ENCODE measurements at places on chromosomes 6 and 20.

DNA sequence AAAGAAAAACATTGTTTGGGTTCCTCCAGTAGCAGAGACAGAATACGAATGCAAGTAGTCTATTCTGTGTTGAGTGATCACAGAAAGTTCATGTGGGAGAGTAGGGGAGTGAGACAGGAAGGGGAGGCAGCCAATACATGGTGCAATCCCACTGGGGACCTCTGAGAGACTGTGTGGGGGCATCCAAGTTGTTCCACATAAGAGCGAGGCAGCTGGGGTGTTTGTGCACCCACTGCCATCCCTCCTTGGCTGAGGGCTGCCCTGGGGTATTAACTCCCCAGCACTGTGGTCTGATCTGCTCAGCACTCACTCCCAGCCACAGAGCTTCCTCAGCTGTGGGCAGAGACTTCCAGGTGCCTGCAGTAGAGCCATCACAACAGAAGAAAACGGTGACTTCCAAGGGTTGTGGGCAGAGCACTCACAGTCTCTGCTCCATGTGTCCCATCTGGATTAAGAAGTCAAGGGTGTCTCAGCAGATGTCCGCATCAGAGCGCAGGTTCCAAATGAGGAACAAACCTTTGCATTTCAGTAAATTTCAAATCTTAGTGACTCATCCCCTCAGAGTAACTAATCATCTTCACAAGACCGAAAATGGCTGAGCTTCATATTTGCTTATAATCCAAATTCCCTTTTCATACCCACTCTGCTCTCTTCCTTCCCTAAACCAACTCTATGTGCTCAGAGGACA, 101.9 kb upstream of the NAA20 start:
- DNase-seq, result no peak

DNA sequence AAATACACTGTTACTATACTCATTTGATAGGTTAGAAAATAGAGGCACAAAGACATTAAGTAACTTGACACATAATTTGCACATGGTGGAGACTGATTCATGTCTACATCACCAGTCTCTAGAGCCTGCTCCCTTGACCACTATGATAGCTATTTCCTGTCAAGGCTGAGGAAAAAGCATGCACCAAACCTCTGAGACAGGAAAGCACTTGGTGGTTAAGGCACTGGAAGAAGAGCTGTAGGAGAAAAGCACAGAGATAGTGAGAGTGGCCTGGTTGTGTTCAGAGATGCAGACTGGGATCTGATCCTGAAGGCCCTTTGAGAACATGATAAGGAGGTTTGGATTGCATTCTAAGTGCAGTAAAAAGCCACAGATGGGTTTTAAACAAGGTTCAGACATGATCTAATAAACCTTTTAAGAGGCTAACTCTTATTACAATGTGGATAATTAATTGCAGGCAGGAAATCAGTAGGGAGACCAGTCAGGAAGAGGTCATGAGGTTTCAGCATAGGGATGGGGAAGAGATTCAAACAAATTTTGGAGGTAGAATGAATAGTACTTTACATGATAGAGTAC, 168.9 kb downstream of the PHF3 start:
- DNase-seq, result no peak

DNA sequence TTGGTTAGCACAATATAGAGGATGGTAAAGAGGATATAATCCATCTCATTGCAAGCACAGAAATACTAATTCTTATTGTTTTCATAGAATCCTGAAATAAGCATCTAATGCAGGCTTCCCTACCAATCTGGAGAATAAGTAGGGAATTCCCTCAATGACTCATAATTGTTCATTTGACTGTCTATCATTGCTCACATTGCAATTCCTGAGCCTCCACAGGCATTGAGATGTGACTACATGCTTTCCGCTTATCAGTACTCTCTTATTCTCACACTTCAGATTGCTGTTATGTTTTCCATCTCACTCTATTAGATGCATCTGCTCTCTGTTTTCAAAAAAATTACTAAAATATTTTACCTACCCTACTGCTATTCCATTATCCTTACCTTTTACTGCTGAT, 216.2 kb upstream of the PRSS16 start:
- DNase-seq, result no peak

DNA sequence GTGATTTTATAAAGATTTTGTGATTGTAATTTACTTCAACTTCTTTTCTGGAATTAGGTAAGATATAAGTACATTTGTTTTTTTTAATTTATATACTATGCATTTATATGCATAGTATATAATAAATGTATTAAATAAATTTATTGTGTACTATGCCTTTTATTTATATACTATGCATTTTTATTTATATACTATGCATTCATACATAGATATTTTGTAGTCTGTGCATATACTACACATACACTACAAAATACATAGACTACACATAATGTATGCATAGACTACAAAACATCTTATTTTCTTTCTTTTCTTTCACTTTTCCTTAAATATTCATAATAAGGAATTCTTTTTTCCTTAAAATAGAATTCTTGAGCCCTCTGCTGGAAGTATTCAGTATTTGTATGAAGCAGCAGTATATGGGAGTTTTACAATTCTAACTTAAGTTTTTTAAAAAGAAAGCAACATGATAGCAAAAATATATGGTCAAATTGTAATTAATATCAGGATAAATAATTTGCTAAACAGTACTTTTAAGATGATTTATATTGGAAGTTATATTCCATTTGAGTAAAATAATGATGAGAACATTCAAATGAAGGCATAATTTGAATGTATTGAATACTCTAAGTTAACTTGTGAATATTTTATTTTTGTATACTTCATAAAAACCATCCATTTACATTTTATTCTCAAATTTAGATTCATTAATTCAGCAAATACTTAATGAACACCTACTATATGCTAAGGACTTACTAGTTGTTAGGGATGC, 129.3 kb downstream of the KLHL32 start:
- peak; percentile 56 for DNase-seq

GRCh38 chr20:10131732-10132345, 86.8 kb upstream of the SNAP25 start:
- DNase-seq, result peak; percentile 91

DNA sequence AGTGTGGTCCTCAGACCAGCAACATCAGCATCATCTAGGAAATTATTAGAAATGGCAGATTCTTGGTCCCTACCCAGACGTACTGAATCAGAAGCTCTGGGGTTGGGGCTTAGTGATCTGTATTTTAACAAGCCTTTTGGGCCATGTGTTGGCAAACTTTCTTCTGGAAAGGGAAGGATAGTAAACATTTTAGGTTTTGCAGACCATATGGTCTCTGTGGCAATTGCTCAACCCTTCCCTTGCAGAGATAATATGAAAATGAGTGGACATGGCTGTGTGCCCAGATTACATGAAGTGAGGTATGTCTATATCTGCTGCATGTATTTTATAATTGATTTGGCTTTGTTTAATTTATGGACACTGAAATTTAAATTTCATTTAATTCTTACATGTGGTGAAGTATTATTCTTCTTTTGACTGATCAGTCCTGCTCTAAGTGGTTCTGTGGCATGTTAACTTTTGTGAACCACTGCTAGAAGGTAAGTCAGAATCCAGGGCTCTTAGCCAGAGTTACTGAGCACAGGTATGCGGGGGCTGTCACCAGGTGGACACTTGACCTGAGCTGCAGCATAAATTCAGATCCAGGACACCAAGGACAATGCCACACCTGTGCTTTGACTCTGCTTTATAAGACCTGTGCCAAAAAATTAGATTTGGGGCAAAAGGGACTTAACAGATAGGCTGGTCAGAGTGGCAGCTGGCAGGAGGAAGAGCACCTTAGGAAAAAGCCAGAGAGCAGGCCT, 43.2 kb downstream of the LY86 start:
- DNase-seq, result peak; percentile 14

DNA sequence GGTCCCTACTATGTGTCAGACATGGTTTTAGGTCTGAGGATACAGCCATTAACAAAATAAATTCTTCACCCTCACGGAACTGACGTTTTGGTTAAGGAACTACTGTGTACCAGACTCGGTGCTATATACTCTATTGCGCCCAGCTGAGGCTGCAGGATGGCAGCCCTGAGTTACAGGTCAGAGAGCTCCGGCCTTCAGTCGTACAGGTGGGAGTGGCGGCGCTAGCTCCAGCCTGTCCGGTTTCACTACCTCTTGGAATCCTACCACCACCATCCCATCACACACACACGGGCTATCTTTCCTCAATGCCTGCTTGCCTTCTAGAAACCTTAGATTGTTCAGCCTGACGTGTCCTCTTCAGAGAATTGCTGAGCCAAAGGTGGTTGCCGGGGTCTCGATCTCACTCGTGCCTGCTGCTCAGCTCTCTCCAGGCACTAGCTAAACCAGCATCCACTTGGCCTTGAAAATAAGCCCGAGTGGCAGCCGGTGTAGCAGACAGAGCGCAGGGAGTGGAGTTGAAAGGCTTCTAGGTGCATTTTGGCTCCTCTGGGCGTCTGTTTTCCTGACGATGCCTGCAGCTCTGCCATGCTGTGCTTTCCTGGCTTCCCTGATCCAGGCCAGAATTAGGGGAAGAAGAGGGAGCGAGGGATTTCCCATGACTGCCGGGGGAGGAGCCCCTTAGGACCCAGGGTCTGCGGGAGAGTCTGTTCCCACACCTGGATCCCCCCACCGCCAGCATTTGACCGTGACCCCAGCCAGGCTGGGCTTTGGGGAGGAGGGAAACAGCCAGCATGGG, 1.1 kb upstream of the TCF15 start:
- DNase-seq, result no peak

- DNase-seq, result peak; percentile 96
Observed at GRCh38 chr6:26457806-26458688, at the start of gene BTN2A1. Gene BTN2A1 (plus strand): TSS chr6:26457955. CDS start chr6:26458637, 682 bp downstream.

DNA sequence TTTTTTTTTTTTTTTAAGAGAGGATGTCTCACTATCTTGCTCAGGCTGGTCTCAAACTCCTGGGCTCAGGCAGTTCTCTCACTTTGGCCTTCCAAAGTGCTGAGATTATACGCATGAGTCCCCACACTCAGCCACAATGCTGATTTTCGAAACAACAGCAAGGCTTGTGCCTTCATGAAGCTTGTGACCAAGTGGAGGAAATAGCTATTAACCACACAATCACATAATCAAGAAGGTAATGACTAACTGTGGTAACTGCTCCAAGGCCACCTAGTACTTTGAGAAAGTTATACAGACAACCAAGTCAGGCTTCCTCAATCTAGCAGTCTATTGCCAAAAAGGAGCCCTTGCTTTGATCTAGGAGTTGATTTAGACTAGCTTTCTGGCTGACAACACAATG, 46.3 kb downstream of the SOD2 start:
- DNase-seq, result no peak

- no peak for DNase-seq
Observed at GRCh38 chr6:9346923-9347322, 911.6 kb upstream of the SLC35B3 start.

- DNase-seq, result no peak
Observed at GRCh38 chr6:79922018-79922417, 25.3 kb downstream of the ELOVL4 start.

Measured in brain (organoid and tissue), 16 donors.